ENCODE measurements at places on chromosomes 7 and 10.
A peak's percentile ranks its signal among the peaks of the same experiment; 100 is the strongest.

GRCh38 chr7:133401225-133401624 lies 148.3 kb downstream of the EXOC4 start:
- DNase-seq: no peak

GRCh38 chr7:105141068-105141467 lies 127.1 kb downstream of the KMT2E start:
- DNase-seq: peak; percentile 15

- DNase-seq: no peak
Measured at GRCh38 chr10:32153931-32154330, 97.7 kb upstream of the KIF5B start.

DNA sequence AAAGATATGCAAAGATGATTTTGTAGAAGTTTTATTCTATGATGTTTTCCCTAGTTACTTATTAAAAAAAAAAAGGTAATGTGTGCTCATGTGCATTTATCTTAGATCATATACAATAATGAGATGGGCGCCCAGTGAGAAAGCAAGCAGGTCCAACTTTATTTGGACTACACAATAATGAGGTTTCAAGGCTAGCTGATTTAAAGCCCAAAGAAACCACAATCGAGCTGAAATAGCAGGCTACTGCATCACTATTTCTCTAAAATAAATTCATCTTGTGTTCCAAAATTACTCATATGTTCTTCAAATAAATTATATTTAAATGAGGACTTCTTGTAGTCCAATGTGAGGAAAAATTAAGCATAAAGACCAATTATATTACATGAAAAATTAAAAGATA lies 110.1 kb downstream of the JMJD1C start:
- no peak for DNase-seq

DNA sequence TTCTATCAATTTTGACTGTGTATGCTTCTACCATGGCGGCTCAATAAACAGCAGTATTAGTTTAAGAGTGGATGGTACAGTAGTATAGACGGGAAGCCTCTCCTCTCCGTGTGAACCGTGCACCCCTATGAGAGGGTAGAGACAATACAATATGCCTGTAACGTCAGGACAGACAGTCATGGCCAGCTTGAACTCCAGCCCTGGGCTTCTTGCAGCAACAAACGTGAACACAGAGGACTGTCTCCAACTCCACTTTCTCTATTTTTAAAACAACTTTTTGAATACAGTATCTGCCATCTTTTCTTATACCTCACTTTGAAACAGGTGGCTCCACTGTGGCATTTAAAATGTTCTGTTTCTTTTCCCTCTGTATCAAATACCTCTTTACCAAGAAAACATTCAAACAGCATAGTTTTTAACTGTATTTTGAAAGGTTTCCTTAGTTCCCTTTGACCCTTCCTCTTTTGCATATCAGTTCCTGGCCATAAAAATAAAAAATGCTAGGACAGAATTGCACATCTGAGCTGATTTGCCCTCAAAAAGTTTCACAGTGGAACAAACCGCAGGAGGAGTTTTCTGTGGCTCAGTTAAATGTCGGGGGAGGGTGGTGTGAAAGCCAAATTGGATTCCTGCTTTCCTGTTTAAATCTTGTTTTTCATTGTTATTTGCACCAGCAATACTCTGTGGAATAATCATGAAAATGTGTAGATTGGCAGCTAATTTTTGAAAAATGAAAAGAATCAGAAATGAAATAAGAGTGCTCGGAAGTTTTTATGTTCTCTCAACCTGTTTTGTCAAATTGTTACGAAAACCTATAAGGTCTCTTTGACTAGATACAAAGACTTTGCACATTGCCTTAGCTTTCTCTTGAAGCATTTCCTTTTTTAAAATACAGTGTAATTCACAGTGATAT lies 8.0 kb downstream of the IKZF1 start:
- DNase-seq: no peak

GRCh38 chr7:42143711-42144600 lies 93.1 kb downstream of the GLI3 start:
- no peak for DNase-seq

DNA sequence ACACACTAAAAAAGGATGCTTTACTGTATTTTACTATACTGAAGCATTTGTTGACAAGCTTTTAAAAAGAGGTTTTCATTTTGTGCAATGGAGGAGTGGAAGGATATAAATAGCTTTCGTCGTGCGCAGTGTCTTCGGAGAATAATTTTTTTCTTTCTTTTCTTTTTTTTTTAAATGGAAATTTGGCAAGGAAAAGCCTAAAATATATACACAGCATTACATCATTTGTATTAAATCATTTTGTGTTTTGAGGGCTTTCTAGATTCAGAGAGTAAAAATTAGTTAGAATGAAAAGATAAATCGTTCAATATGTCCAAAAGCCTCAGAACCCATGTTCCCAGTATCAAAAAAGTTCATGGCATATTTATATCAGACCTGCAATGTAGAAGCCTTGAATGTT lies 150.2 kb upstream of the FERD3L start:
- no peak for DNase-seq

DNA sequence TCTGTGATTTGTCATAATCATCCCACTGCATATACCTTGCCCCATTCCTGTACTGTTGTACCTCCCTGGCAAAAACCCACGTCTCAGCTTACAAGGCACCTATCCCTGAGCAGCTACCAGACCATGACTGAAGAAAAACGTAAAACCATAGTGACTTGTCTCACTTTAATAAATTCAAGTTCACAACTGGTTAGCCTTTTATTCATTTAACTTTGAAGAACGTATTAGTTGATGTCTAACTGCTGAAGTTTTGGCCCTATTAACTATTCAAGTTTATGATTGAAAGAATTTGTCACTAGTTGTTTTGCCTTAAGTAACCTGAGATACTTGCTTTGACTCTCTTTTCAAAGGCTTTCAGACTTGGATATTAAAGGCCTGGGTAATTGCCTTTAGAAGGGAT lies 59.7 kb downstream of the GALNT11 start:
- DNase-seq: no peak

GRCh38 chr10:11715815-11716494 lies 26.2 kb upstream of the ECHDC3 start:
- no peak for DNase-seq

GRCh38 chr10:31864834-31865518 lies 63.7 kb downstream of the ARHGAP12 start:
- DNase-seq: no peak
